Naive thymus-derived CD4-positive, alpha-beta T cell (primary cell): ENCODE measurements at places on chromosomes 12 and 14. TPM values are rescaled to one million over a fixed set of nuclear protein-coding genes. Genes with fewer than 3 reads are reported as not detected.

DNA sequence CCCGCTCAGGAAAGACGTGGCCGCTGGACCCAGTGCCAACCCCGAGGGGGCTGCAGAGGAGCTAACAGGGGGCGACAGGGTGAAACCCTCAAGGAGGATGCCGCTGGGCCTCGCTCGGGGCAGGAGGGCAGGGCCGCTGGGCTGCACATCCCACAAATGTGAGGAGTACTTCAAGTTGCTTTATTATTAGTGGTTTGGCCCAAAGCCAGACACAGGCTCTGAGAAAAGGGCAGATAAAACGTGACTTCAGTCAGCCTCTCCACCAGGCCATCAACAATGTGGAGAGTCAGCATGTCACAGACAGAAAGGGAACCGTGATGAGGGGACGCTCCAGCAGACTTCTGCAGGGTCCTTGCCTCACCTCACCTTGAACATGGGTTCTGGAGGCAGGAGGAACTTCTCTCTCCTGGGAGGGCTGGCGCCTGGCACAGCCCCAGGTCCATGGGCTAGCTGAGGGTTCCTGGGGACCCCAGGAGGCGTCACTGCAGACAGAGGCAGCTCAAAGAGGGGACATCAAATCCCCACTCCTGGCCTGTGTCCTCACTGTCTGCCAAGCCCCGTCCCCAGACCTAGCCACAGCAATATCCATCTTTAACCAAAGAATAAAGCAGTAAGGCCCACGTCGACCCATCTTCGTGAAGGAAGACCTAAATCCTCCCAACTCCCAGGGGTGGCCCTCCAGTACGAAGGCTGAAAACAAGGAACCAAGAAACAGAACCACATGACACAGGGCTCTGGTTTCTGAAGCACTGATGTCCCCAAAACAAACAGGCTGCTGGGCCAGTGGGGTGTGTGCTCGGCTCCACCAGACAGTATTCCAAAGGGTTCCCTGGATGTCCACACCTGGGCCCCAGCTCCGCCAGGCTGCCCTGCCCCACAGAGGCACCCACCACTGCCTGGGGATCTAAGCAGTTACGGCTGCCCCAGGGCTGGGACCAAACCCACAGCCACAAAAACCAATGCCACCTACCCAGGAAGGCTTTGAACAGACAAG is 35.1 kb downstream of the CCDC85C start:
- DNase-seq = no peak

Gene ABCB9
- 7.1 TPM for total RNA-seq

DNA sequence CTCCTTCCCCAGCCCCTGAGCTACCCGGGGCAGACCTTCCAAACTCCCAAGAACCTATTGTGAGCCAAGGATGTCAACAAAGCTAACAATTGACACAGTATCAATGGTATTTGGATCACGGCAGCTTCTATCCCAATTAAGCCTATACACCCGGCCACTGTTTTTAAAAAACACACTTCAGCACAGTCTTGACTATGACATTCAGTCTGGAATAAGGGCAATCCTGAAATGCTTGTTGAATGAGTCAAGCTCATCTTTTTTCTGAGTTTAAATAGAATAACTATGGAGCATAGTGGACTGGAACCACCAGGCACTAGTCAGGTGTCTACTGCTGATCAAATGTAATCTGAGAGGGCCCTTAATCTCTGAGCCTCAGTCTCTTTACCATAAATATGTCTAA is 5.7 kb downstream of the DENND5B start:
- DNase-seq = no peak

- DNase-seq = no peak
Measured at GRCh38 chr12:92597997-92598396, 104.8 kb upstream of the PLEKHG7 start.

DNA sequence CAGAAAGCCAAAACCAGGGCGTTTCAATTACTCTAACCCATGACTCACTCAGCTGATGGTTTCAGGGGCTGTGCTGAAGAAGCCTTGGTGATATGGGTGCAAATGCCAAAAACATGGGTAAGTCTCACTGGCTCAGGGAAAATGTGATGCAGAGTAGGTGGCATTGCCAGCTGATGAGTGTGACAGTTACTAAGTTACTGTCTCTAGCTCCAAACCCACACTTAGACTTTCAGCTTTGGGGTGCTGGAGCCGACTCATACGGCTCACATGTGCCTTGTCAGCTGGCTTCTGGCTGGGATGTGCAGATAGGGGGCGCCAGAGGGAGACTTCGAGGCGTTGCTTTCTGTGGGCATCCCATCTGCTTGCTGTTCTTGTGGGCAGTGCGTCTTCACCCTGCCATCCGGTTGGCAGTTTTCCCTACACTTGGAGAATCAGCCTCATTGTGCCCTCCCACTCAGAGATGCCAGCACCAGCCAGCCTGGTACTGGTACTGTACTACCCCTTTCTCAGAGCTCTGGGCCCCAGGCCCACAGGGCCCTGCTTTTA is 11.1 kb upstream of the KRT7 start:
- no peak for DNase-seq

DNA sequence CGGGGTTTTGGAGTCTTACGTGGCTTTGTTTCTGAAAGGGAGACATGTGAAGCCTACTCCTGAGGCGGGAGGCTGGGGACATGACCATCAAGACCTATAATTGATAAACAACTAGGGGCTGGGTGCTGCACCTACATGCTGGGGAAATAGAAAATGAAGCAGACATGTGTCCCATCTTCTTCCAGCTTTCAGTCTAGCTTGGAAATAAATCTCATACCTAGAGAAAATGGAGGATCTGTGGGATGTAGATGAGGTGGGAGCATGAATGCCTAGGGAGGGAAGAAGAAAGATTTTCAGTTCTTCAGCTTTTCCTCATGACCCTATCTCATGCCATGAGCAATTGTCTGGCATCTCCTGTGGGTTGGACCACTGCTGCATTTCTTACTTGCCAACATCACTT is 22.1 kb downstream of the EMP1 start:
- no peak for DNase-seq

- no peak for DNase-seq
Measured at GRCh38 chr12:52230364-52231281, 2.4 kb upstream of the KRT7 start.

GRCh38 chr14:101230851-101231550 is 327.5 kb upstream of the RTL1 start:
- DNase-seq = no peak

GRCh38 chr14:104975481-104976197 is 2.5 kb downstream of the AHNAK2 start:
- no peak for DNase-seq

- DNase-seq = no peak
Measured at GRCh38 chr14:100045642-100046344, 19.4 kb upstream of the EVL start.

Gene JPH4
- total RNA-seq = 1.2 TPM

DNA sequence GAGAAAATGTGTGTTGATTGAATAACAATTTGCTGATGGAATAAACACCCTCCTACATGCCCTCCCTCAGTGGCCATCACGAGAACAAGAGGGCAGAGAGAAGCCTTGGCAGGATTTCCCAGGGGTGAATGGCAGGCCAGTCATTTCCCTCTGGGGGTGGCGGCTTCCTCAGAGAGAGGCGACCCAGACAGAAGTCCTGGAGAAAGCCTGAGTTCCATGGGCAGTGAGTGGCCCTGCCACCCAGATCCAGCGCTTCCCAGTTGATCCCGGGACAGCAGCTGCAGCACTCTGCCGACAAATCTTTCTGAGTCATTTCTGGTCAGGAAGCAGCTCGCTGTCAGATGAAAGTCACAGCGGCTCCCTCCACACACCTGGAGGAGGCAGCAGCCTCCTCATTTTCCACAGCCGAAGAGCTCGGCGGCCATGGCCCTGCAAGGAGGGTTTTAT is 123.0 kb downstream of the SCARB1 start:
- DNase-seq = no peak

DNA sequence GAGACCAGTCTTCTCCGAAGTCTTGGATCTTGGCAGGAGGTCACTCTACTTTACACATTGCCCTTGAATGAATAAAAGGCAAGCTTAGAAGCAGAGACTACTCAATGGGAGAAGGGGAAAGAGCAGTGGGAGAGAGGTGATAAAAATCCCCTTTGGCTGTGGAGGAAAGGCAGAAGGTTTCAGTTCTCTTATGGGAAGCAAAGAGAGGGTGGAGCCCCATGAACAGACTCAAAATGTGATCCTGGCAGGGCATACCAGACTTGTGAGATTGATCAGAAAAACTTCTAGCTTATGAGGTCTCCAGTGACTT is 49.6 kb upstream of the HECTD1 start:
- no peak for DNase-seq

GRCh38 chr12:86729739-86730138 is 473.5 kb upstream of the MGAT4C start:
- DNase-seq = no peak

GRCh38 chr12:108103087-108103486 is 26.0 kb upstream of the WSCD2 start:
- no peak for DNase-seq

Gene TAC3
- total RNA-seq = 0.51 TPM in 1 of 2 replicates, not detected in the other

DNA sequence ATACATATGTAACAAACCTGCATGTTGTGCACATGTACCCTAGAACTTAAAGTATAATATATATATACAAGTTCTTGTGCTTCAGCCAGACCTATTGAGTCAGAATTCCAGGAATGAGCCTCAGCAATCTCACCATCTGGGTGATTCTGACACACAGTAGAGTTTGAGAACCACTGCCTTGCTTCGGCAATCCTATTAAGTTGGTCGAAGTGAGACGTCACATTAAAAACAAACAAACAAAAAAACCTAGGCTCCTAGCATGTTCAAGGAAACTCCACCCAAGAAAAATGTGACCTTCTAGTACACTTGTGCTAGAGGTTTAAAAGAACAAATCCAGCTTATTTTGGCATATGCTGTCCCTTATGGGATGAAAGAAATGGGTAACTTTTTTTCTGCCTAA is 115.8 kb downstream of the SINHCAF start:
- DNase-seq = no peak

Gene TMCC3
- total RNA-seq = 0.05 and 0.10 TPM in 2 replicates

DNA sequence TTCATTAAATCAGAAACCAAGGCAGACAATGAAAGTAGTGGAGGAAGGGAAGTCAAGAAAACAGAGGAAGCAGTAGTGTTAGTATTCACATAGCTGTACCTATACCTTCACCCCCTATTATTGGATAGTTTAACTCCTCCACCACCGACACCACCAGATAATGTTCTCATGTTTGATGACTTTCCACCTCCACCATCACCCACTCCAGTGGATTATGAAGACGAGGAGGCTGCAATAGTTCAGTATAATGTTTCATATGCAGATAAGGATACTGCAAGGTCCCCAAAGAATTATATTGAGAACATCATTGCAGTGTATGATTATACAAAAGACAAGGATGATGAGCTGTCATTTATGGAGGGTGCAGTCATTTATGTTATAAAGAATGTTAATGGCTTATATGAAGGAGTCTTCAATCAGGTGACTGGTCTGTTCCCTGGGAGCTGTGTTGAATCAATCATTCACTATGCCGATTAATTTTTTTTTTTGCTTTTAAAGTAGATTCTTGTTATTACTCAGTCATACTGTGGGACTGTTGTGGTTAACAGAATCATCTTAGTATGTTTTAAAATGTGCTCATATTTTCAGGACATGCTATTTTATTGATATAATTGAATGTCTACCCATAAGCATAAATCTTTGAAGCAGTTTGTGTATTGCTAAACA is 32.2 kb upstream of the KTN1 start:
- DNase-seq = no peak

GRCh38 chr12:70177631-70178030 is 65.6 kb upstream of the CNOT2 start:
- DNase-seq = no peak

Gene IL25
- total RNA-seq = not detected

Gene LTBP2
- total RNA-seq = 0.58 TPM

Gene CLEC4A
- total RNA-seq = 1.3 TPM

Gene CMA1
- total RNA-seq = not detected in 2 replicates

- no peak for DNase-seq
Measured at GRCh38 chr14:43356382-43356781, 1150.7 kb downstream of the FSCB start.

Gene OTX2
- not detected in 2 replicates for total RNA-seq

DNA sequence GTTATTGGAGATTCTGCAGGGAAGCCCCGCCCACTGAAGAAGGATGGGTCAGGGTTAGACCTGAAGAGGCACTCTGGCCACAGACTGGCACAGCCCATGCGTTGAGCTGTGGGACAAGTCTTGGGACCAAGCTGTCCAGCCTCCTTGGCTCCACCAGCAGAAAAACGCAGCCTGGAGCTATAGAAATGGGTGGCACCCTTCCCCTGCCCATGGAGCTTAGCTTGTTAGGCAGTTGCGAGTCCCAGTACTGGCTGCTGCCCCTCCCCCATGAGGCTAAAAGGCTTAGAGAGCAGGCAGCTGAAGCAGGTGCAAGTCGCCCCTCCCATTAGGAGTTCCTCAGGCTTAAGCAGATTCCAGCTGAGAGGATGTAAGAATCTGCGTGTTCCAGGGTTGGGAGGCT is 1124.0 kb upstream of the TMEM132C start:
- DNase-seq = no peak

Gene PMEL
- total RNA-seq = not detected

Gene CFAP251
- 1.1 TPM for total RNA-seq

Gene KRT2
- 0.31 TPM in 1 of 2 replicates, not detected in the other for total RNA-seq

Gene AKAP6
- total RNA-seq = 7.9 TPM

- no peak for DNase-seq
Measured at GRCh38 chr12:51678086-51678724, 87.2 kb downstream of the SCN8A start.

- DNase-seq = peak; percentile 44
Measured at GRCh38 chr12:66188584-66189485, at the start of gene IRAK3. Gene IRAK3 (plus strand): TSS chr12:66189214. CDS start chr12:66189300, 86 bp downstream.

DNA sequence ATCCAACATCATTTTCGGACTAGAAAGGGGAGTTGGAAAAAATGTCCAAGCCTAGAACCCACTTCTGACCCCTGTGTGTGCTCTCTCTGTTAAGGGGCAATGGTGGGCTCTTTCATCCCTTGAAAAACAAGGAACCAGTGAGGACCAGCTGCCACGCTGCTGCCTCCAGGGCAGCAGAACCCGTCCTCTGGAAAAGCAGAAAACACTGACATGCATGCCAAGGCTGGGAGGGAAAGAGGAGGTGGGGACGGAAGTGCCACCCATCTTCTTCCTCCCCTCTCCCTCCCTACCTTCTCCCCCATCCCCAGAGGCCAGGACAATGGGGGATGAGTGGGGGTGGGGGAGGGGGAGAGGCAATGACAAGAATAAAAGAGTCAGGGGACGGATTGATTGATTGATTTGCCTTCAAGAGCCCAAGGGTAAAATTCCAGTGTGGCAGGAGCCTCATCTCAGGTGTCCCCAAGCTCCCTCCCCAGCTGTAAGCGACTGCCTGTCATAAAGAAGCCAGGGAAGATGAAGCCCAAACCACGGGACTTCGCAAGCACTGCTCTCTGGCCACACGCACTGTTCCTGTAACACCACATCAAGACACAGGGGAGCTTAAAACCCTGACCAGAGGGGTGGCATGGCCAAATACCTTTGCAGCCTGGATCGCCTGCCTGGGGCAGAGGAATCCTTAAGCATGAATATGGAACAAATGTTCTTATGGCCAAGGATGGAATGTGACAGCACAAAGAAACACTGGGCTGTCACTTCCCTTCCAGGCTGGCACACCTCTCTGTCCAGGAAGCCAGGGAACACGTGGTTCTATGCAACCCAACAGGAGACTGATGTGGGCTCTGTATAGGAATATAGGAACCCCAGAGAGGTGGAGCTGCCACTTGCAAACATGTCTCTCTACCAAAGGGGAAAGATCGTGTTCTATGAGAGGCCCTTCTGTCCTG is 38.9 kb upstream of the BDKRB2 start:
- no peak for DNase-seq
